ENCODE measurements at places on chromosomes 5 and 9.
A peak's percentile ranks its signal among the peaks of the same experiment; 100 is the strongest.

DNA sequence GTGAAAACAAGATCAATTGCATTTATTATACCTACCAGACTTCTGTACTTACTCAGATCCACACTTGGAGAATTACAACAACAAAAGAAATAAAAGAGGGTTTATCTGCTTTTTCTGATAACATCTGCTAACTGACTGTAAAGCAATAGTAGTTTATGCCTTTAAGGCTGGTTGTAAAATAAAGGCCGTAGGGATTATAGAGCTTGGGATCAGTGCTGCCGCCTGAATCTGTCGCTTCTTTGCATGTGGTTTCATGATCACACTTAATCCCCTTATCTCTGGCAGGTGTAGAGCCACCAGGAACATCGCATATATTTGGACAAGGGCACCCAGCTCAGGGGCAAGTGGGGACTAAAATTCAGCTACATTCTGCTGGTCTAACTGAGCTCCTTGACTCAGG, 146.7 kb downstream of the CCDC192 start:
- DNase-seq: no peak

- no peak for DNase-seq
Observed at GRCh38 chr5:26482810-26483375, 555.5 kb downstream of the CDH9 start.

- DNase-seq: no peak
Observed at GRCh38 chr5:135027697-135028615, 6.1 kb downstream of the PITX1 start.

- DNase-seq: peak; percentile 54
Observed at GRCh38 chr9:22682536-22682935, 235.9 kb downstream of the DMRTA1 start.

- no peak for DNase-seq
Observed at GRCh38 chr9:79210541-79211243, 361.1 kb upstream of the TLE4 start.

DNA sequence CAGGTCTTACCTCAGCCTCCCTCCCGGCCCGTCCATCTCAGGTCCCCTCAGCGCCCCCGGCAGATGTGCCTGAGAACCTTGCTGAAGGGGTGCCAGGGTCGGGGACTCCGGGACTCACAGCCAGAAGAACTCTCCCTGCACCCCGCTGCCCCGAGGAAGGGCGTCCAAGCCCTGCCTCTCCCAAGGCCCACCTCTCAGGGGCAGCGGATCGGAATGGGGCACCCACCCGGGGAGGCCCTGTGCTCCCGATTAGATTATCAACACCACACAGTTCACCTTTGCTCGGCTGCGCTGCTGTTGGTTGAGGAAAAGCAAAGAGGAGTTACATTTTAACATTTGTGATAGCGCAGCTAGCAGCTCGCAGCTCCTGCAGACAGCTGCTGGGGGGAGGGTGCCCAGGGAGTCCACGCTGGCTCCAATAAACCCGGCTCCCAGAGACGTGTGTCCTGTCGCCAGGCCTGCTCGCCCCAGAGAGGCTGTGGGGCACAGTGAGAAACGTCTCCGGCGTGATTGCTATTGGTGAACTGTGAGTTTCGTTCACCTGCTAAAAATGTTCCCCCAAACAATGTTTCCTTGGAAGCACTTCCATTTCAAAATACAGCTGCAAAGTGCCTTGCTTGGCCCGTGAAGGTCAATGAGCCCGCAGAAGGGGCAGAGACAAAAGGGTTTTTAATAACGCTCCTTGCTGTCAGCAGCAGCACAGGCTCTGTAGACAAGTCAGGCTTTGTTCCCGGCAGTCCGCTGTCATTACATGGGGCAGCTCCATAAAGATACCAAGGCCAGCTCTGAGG, 18.6 kb upstream of the SLC6A19 start:
- DNase-seq: no peak

GRCh38 chr9:98860871-98861293, 53.4 kb downstream of the GALNT12 start:
- DNase-seq: peak; percentile 95

GRCh38 chr5:152592416-152592815, 187.3 kb upstream of the NMUR2 start:
- no peak for DNase-seq

DNA sequence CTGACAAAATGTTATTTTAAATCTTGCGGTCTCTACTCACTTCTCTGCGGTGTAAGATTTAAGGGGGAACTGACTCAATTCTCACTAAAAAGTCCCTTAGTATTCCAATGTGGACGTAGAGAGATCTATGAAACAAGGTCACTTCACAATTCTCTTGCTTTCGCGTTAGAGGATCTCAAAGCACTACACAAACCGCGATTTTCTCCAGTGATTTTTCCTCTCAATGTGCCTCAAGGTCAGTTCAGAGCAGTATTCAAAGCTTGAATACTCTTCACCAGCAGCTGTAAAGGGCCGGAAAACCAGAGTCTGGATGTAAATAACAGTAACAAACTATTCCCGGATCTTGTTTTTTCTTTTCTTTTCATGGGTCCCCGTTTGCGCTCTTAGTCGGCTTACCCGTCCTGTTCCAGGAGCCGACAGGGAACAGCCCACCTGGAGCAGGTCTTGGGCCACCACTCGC, 128.2 kb downstream of the TMEM161B start:
- DNase-seq: no peak

DNA sequence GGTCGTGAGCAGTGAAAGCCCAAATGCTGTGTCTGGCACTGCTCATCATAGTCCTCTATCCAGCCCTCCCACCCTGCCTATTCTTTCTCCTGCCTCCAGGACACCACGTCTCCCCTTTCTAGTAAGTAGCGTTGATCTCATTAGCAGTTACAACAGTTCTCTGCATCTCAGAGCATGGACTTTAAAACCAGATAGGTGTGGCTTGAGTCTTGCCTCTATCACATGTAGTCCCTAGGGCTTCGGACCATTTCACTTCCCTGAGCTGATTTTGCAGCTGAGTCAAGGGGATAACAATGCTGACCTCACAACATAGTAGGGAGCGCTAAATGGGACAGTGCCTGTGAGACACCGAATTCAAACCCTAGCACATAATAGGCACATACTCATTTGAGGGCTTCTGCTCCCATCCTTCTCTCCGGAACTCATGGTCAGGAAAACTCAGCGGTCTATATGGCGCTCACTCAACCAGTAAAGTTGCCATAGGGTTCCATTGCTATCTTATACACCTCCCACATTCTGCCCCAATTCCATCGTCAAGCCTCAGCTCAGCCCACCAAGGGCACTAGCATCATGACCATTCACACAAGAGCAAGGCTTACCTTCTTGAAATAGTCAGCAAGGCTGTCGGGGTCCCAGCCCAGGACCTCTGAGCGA, 515 bp downstream of the LCP2 start:
- no peak for DNase-seq

- peak; percentile 70 for DNase-seq
Observed at GRCh38 chr5:112694853-112695709, 42.6 kb upstream of the APC start.

DNA sequence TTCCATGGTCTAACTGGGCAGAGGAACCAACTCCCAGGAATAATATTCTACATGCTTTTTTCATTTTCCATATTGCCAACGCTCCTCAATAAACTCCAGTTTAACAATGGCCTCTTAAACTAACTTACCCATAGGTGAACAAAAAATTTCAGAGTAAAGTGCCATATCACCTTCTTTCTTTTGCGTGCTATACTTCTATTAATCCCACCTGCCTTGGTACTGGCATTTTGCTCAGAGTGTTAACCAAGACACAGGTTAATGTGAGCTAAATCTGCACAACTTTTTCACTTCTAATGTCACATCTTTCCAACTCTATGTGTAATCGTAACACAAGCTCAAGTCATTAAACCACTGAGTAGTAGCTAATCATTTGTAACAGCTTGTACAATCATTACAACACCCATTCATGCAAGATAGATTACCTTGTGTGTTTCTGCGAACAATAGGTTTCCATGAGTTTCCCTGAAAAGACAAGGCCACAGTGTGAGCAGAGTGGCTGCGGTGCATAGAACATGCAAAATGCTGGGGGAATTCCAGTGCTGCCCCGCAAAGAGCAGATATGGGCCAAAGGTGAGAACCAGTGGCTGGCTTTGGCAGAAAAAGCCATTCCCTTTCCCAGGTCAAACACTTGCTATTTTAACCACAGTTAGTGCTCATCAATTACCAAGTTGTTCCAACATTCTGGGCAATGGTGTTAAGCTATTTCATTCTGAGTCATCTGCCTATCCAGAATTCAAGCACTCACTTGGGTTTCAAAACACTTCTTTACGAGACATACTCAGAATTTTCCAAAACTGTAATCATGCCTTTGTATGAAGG, 42.8 kb downstream of the TIMD4 start:
- DNase-seq: peak; percentile 2
